ENCODE measurements at places on chromosomes 12 and 14.

GRCh38 chr12:51760231-51760630, 88.3 kb downstream of the FIGNL2 start:
- H3K4me3 ChIP-seq = no peak overlapping the region
- H3K4me1 ChIP-seq = no peaks in the 10 kb centered on the region
- no peaks in the 10 kb centered on the region for H3K36me3 ChIP-seq
- no peak overlapping the region for H3K27ac ChIP-seq
- peaks cover 12% of the 10 kb centered on the region for H3K27me3 ChIP-seq
- no peak for DNase-seq

DNA sequence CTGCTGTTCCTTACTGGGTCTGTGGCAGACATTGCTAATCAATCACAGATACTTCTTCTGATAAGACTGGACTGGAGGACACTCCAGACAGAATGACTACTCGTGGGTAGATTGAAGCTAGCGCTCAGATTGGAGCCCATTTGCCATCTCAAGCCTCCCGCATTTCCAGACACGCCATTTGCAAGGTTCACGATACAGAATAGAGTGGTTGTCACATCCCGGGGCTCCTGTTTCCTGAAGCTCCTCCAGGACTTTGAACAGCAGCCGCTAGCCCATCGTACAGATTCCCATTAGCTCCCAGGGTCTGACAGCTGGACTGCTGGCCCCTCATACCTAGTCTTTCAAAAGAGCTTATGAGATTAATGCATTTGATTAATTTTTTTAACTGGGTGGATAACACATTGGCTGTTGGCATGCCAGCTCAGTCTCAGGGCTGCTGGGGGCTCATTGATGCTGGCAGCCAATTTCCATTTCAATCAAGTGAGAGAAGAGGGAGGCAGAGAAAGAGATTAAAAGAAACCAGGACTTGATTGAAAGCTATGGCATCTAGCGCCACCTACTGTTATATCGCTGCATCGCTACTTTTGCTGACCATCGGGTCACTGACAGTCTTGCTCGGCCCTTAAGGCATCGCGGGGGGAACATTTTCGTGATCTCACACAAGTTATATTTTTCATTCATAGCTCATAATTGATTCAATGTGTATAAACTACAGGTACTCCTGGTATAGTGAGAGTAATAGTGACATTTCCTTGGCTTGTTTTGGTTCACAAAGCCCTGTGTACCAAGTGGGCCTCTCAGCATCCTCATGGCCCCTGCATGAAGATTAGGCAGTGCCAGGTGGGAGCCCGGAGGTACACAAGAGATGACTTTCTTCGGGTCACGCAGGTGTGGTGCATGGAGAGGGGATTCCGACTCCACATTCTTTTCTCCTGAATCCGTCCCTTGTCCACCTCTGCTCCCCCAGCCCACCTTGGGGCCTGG, 78.6 kb downstream of the CCDC60 start:
- H3K36me3 ChIP-seq = no peaks in the 10 kb centered on the region
- H3K27me3 ChIP-seq = peaks cover 21% of the 10 kb centered on the region
- peak; percentile 30 for DNase-seq

DNA sequence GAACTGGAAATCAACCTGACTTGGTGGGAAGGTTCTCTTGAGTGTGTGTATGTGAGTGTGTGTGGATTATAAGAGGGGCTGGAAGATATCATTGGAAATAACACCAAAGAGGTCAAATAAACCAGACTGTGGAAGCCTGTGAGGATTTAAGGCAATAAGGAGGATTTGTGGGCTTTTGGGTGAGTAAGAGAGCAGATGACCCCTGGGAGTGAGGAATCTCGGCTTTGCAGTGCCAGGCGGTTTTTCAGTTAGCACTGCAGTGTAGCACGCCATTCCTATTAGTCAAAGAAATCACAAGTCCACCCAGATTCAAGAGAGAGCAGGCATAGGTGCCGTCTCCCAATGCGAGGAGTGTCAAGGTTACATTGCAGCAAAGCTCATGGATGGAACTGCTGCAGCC, 63.3 kb downstream of the CALM1 start:
- H3K36me3 ChIP-seq = no peaks in the 10 kb centered on the region
- DNase-seq = no peak
- no peaks in the 10 kb centered on the region for H3K4me1 ChIP-seq
- no peak overlapping the region for H3K27ac ChIP-seq
- no peaks in the 10 kb centered on the region for H3K27me3 ChIP-seq

DNA sequence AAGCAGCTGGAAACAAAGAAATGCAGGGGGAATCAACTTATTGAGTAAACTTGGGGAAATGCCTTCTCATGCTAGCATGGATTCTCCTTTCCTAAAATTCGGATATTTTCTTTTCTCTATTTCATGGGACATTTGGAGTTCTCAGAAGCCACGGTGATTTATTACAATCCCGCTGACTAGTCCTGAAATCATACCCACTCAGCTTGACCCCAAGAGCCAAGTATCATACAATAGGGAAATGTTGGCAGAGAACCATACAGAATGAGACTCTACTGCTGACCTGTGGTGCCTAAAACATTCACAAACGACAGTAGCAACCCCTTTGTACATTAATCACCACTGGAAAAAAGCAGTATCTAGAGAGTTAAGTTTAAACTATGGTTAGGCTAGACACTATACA, 112.4 kb downstream of the KICS2 start:
- no peaks in the 10 kb centered on the region for H3K36me3 ChIP-seq
- no peak overlapping the region for H3K27ac ChIP-seq
- no peaks in the 10 kb centered on the region for H3K4me1 ChIP-seq
- H3K4me3 ChIP-seq = no peak overlapping the region
- H3K27me3 ChIP-seq = peaks cover 14% of the 10 kb centered on the region
- no peak for DNase-seq

GRCh38 chr14:58701156-58701555, 63.4 kb downstream of the DACT1 start:
- peaks cover 8% of the 10 kb centered on the region for H3K27me3 ChIP-seq
- H3K27ac ChIP-seq = no peak overlapping the region
- H3K36me3 ChIP-seq = no peaks in the 10 kb centered on the region
- DNase-seq = no peak
- H3K4me3 ChIP-seq = no peak overlapping the region
- H3K4me1 ChIP-seq = peaks cover 2% of the 10 kb centered on the region

DNA sequence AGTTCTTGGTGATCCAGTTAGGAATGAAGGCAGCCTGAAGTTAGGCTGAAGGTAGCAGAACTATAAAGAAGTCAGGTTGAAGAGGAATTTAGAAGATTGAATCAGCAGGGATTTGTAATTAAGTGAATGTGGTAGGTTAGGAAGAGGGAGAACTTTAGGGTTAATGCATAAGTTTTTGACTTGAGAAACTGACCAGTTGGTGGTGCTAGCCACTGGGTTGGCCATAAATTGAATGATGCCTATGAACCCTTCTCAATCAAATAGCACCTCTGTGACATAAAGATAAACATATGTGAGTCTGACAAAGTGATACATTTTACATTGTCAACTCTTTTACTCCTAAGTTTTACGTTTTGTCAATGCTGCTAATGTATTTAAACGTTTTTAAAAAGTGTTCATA, 290.6 kb upstream of the NAV3 start:
- H3K27ac ChIP-seq = no peak overlapping the region
- H3K4me3 ChIP-seq = no peak overlapping the region
- DNase-seq = no peak
- H3K27me3 ChIP-seq = no peaks in the 10 kb centered on the region
- no peaks in the 10 kb centered on the region for H3K4me1 ChIP-seq
- H3K36me3 ChIP-seq = no peaks in the 10 kb centered on the region

Measured in activated T-cell treated with anti-CD3 and anti-CD28 coated beads, Interleukin-2, amount 50 U/mL, for 24 hours (primary cell).